ENCODE measurements at places on chromosomes 3 and 15.
A peak's percentile ranks its signal among the peaks of the same experiment; 100 is the strongest.

DNA sequence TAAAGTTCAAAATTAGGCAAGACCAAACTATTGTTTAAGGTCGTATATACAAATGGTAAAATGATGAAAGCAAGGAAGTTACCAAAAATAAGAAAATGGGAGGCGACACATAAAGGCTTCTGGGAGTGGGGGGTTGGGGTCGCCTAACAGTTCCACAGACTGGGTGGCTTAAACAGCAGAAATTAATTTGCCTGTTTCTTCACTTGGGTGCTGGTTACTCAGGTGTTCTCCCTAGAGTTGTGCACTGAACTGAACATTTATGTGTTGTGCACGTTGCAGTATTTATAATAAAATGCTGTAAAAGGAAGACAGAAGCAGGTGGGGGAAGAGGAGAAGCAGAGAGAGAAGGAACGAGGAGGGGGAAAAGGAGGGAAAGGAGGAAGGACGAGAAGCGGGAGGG, 10.5 kb upstream of the RNU6-1 start:
- DNase-seq = no peak

DNA sequence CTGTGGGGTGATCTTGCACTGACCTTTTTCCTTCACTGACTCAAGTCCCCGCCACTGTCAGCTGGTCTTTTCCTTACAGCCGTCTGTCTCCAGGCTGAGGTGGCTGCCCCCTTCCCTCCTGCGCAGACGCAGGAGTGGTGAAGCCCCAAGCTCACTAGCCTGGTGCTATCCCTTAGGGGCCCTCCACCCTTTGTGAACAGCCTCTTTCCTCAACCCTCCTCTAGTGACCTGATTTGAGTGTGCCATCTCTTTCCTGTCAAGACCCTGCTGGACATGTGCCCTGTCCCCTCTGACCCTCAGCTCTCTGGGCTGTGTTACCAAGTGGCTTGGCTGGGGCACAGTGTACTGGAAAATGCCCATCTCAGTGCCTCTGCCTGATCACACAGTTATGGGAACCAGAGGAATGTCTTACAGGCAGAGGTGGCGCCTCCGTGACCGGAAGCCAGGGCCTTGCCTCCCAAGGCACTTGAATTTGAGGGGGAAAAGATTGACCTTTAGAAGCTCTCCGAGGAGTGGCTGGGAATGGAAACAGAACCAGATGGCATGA, 8.7 kb downstream of the KBTBD13 start:
- DNase-seq = no peak

DNA sequence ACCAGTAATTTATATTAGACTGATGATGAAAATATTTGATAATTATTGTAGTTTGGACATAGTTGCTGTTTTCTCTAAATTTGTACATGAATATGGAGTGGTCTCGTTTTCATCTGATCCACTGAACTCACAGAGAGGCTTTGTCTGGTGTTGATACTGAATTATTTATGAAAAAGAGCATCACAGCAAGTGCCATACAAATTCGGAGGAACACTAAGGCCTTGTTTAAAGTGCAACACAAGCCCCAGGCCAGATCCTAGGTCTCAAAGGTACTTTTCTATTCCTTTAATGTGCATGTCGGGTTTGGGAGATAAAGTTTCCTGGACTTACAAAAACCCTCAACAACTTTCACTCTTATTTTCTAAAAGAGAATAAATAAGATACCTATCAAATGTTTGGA, 796.8 kb upstream of the EPHA6 start:
- DNase-seq = no peak

GRCh38 chr3:46942076-46942475, 34.5 kb downstream of the CCDC12 start:
- no peak for DNase-seq

- DNase-seq = no peak
These were observed 138.9 kb downstream of the APBA2 start for GRCh38 chr15:29024662-29025061.

GRCh38 chr3:181933052-181933618, 221.4 kb downstream of the SOX2 start:
- DNase-seq = no peak

DNA sequence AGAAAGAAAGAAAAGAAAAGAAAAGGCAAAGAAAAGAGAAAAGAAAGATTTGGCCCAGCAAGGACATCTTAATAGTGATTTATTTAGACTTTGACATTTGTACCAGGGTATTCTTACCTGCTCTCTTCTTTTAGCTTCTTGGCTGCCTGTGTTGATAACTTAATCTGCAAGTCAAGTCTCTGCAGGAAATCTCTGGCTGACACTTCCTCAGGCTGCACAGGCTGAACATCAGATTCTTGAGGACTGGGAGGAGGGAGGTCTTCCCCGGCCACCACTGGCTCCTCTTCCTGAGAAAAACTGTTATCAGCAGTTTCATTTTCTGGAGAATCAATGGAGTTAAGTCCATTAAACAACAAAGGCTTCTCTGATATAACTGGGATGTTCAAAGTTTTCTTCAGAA, 12.8 kb downstream of the LYSMD2 start:
- DNase-seq = peak; percentile 79

DNA sequence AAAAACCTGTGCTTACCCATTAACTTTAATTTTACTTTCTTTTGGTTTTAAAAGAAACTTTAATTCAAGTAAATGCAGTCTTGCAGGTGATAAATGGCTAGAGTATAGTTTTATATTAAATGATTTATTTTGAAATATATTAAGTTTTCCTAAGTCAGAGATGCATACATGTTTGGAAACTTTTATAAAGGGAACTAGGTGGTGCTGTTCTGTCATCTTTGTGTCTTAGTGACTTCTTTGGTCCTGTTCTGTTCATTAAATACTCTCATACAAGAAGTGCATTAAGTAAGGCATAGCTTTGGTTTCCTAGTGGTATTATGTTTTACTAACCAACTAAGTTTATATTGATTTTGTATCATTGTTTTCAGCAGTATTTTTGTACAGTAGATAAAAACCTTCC, 15.6 kb downstream of the CADM2 start:
- DNase-seq = no peak

GRCh38 chr3:123021996-123022510, 5.5 kb downstream of the SEMA5B start:
- no peak for DNase-seq

GRCh38 chr3:25350725-25351114, 77.3 kb upstream of the RARB start:
- DNase-seq = no peak

- DNase-seq = no peak
These were observed 31.3 kb downstream of the ASB7 start for GRCh38 chr15:100633763-100634075.

DNA sequence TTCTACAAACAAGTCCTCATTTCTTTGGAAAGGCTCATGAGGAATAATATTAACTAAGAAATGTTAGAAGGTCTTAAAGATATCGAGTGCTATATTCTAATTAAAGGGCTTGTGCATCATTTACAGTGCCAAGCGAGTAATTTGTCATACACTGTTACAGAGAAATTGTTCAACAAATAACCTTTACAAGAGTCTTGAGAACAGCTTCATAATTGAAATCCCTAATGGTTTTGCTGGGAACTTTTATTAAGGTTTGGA, 209.5 kb downstream of the MECOM start:
- DNase-seq = no peak

DNA sequence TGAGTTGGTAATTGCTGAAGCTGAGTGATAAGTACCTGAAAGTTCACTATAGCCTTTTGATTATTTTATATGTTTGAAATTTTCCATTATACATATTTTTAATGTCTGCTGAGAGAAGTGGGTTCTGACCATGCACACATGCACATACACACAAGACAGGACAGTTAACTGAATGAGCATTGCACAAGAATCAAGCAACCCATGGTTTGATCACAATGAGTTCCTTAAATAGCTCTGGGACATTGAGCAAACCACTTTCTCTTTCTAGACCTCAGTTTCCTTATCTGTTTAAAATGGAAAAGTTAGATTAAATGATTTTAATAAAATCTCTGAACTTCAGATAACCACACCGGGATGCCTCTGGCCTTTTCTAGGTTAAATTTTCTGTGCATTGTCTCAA, 26.7 kb downstream of the SNTN start:
- DNase-seq = no peak

- DNase-seq = no peak
These were observed 41.9 kb downstream of the GPD1L start for GRCh38 chr3:32148351-32148750.

- DNase-seq = no peak
These were observed 17.3 kb downstream of the PXK start for GRCh38 chr3:58349792-58350626.

- no peak for DNase-seq
These were observed 124.0 kb downstream of the CNTN6 start for GRCh38 chr3:1216856-1217255.

DNA sequence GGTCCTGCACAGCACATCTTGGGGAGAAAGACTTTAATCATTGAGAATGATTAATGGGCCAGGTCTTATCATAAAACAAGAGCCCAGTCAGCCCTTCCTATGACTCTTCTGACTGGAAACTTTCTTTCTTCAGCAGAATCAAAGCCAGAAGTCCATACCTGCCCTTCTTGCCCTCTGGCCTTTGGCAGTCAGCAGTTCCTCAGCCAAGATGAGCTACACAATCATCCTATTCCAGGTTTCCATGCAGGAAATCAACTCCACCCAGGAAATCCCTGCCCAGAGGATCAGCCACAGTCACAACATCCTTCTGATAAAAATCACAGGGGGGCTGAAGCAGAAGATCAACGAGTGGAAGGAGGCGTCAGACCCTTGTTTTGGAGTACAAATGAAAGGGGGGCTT, 26.9 kb downstream of the ZNF589 start:
- DNase-seq = no peak

DNA sequence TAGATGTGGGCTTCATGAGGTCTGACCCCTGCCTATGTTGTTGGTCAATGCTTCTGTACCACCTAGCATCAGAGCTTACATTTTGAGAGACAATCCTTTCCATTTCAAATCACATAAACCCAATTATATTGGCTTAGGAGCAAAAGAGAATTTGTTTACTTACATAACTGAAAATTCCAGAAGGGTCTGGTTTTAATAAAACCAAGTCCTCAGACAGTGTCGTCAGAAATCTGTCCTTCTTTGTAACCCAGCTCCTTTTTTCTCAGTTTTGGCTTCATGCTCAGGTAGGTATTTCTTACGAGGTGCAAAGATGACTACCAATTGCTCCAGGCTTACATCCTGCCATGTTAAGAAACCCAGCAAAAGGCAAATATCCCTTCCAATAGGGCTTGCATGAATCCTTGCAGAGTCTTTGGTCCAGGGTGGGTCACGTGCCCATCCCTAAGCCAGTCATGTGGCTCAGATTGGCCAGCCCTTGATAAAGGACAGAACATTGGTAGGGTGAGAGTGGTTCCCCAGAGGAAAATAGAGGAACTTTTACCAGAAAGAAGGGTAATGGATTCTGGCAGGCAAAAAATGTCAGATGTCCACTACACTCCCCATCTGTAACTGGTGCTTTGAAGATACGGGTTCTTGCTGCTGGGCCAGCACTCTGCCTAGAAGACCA, 50.2 kb upstream of the VILL start:
- no peak for DNase-seq

DNA sequence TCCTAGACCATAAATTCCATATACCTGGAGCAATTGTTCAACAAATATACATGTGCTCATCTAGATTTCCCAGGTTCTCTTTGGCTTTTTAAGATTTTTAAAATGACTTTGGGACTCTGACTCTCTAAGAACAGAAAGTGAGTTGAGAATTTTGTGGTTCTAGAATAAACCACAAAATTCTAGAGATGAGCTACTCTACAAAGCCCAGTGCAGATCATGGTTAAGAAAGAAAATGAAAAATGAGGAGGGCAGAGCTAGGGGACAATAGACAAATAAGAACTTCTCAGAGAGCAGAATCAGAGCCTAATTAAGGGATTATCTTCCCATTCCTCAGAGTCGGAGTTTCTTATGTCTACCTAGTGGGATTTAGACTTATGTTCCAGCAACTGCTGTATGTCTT, 694.7 kb downstream of the ZNF385D start:
- DNase-seq = no peak

DNA sequence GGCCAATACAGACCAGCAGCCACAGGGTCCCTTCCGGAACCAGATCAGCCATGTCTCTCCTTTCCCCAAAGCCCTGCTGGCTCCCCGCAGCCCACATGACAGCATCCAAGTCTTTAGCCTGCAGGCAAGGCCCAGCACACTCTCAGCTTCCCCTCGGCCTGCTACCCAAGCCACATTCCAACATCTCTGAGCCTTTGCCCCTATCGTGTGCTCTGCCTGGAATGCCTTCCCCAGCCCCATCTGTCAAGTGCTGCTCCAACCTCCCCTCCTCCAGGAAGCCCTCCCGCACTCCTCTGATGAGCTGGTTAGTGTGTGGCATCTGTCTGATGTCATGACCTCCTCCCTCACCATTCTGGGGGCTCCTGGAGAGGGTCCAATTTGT, 8.5 kb downstream of the PLXND1 start:
- DNase-seq = peak; percentile 93

- DNase-seq = no peak
These were observed 99.5 kb upstream of the ZBTB20 start for GRCh38 chr3:115246461-115247020.

GRCh38 chr15:51232581-51232980, 105.8 kb downstream of the CYP19A1 start:
- no peak for DNase-seq

DNA sequence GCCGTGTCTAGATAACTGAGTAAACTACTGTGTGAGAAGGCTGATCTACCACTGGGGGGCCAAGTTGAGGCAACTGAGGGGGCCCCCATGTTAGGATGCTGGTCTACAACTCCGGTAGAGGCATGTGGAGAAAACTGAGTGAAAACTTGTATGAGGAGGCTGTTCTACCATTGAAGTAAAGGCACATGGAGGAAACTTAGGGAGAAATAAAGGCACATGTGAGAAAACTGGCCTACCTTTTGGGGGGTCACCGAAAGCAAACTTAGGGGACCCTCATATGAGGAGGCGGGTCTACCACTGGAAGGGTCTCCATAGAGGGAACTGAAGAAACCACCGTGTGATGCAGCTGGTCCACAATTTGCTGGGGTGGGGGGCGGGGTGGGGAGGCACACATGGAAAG, 155.2 kb downstream of the FBLN2 start:
- no peak for DNase-seq

- peak; percentile 87 for DNase-seq
These were observed 1.1 kb downstream of the PDIA5 start for GRCh38 chr3:123067689-123068600.

DNA sequence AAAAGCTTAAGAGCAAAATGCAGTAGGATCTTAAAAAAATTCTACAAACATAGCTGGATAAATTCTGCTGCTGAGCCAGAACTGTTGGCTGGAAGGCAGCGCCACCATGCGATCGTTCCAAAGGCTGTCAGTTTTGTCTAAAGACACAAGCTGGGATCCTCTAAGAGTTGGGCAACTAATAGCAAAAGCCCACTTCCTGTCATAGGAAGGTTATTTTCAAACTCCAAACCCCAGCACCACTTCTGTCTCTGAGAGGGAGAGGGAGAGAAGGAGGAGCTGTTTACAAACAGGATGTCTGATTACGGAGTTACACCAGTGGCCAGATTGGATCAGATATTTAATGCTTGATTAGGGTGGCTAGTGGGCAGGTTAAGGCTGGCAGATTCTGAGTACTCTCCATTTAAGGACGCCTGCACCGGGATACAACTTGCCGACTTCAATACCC, 44.0 kb downstream of the EIF4E3 start:
- DNase-seq = peak; percentile 78

GRCh38 chr3:154794391-154794790, 285.7 kb upstream of the MME start:
- DNase-seq = no peak
